ENCODE measurements at places on chromosomes 1 and 21.
A peak's percentile ranks its signal among the peaks of the same experiment; 100 is the strongest.

- no peak for DNase-seq
These were observed 153.4 kb downstream of the SIPA1L2 start for GRCh38 chr1:232476538-232476950.

- DNase-seq: peak; percentile 52
These were observed at the start of gene LYST for GRCh38 chr1:235866205-235866912. TSS of gene LYST (minus strand) at chr1:235866906. CDS start at chr1:235830417, 36,489 bp downstream.

- peak; percentile 63 for DNase-seq
These were observed 35.8 kb downstream of the FMO3 start for GRCh38 chr1:171126504-171126903.

GRCh38 chr1:209807509-209807908 lies 1.6 kb upstream of the IRF6 start:
- no peak for DNase-seq

DNA sequence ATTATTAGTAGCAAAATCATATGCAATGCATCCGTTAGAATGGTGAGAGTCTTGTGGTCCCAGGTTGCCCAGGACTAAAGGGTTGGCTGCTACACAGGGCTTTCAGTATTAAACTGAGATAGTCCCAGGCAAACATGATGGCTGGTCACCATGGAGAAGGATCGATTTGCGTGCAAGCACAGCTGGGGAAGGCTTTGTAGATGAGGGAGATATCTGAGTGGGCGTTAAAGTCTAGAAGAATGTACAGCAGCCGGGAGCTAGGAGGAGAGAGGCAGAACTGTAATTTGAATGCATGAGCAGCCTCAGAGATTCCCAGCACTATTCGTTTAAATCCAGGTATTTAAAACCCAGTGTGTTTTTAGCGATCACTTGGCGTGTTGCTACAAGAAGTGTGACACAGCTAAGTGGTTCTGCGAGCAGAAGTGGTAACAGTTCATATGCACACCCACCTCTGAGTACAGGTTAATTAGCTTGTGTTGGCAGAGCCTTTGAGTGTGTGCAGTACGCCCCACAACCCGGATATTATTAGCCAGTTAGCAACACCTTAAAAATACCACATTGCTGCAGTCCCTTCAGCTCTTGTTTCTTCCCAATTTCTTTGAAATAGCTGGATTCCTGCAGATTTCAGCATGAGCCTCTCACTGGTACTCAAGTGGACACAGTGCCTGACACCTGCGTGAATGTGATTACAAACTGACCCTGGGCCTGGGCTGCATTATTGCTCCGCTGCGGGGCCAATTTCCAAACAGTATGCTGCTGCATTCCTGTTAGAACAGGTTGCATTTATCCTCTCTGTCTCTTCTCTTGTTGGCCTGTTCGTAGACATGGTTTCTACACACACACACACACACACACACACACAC lies 67.2 kb upstream of the SCAF4 start:
- no peak for DNase-seq

DNA sequence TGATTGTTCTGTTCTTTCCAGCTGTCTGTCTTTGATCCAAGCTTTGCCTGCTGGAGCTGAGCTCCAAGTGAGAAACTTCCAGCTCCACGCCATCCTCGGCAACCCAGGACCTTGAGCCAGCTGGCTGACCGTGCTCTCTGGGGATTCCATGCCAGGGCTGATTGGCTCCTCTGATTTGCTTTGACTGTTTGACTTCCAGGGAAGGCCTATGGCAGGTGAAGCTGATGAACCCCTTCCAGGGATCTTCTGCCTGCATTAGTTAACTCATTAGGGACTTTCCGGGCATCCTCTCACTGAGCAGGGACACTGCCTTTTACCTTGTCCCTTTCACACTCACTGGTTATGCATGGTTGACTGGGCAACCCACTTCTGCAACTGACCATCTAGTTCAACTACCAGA lies 406.1 kb downstream of the RPS6KC1 start:
- peak; percentile 66 for DNase-seq

DNA sequence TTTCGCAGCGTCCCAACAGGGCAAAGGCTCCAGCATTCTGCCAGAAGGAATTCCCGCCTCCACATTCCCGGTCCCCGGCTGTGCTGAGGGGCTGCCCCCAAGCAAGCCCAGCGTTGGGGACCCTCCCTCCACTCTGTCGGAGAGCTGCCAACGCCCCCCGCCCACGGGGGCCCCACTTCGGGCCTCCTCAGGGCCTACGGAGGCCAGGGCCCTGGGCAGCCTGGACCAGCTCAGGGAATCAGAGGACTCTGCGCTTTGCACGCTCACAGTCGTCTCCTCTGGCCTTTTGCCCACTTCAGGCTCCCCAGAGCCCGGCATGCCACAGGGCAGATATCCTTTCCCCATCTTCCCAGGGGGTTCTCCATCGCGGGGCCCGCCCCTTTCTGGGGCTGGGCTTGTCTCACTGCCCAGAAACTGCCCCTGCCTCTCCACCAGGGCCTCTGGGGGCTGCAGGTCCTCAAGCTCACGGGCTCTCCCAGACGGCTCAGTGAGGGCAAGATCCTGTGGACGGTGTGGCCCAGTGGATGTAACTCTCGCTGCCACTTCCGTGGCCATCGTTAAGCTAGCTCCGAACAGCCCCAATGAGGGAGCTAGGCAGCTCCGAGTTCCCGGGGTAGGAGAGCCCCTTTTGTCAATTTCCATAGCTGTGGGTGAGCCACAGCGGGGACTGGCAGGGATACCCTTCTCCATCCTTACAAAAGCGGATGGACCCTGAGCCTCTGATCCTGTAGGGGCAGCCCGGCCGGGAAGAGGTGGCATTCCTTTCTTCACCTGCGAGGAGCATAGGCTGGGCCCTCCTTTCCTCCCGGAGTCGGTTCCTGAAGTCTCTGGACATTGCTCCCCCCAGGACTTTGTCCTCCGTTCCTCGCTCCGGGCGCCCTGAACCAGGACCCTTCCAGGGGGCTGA lies 2.8 kb downstream of the ITPKB start:
- peak; percentile 55 for DNase-seq

DNA sequence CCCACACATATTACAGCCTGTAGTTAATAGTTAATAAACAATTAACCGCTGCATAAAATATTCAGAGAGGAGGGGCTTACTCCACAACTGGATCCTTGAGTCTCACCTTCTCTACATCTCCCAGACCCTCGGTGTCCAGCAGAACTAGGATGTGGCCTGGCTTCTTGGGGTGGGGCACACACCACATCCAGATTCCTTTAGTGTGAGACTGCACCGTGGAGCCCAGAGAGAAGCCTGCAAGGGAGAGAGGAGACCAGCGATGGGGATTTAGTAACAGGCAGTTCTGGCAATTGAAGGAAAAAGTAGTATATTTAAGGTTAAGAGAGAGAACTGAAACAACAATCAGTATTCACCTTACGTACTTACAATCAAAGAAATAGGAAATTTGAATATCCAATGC lies 4.9 kb downstream of the GBP1 start:
- no peak for DNase-seq

GRCh38 chr1:73914951-73915350 lies 283.0 kb downstream of the LRRIQ3 start:
- no peak for DNase-seq

Data from left ventricle myocardium superior (tissue), 1 donor.